ENCODE measurements at places on chromosomes 13 and 19.
A peak's percentile ranks its signal among the peaks of the same experiment; 100 is the strongest.

GRCh38 chr13:47178090-47178950 is 281.5 kb upstream of the HTR2A start:
- no peak for DNase-seq

DNA sequence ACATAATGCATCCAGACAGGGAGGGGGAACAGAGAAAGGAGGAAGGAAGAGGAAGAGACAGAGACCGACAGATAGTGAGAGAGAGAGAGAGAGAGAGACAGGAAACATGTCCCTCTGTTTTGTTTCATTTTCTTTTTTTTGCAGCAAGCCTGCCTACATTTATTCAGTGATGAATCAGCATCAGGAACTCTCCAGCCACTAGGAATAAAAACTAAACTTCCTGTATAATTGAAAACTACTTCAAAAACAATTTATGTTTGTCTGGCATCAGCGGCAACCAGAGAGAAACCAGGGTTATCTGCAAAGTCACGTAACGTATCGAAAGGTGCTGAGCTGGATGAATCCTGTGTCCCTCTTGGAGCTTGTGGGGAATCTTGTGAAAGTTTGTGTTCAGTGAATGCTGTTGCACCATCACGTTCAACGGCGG is 148.6 kb upstream of the SOX21 start:
- no peak for DNase-seq

- DNase-seq: no peak
These were observed 54.9 kb upstream of the SLITRK6 start for GRCh38 chr13:85853901-85854663.

DNA sequence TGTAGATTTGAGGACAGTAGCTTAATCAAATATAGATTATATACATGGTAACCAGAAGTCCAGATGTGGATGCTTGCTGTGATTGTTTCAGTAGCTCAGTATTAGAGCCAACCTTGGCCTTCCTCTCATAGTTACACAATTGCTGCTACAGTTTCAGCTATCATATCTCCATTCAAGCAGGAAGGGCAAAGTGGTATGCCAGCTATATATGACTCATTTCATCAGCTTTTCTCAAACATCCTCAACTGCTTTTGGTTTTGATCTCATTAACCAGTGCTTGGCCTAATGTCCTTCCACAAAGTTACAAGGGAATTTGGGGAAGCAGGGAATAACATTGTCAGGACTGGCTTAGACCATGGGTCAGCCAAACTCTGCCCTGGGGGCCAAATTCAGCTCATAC is 73.0 kb upstream of the MAB21L1 start:
- DNase-seq: no peak

- DNase-seq: no peak
These were observed 4.6 kb downstream of the TM9SF2 start for GRCh38 chr13:99505814-99506269.

GRCh38 chr19:8484331-8484894 is 18.0 kb downstream of the PRAM1 start:
- DNase-seq: no peak

GRCh38 chr13:111076155-111077013 is 38.7 kb upstream of the ARHGEF7 start:
- no peak for DNase-seq

DNA sequence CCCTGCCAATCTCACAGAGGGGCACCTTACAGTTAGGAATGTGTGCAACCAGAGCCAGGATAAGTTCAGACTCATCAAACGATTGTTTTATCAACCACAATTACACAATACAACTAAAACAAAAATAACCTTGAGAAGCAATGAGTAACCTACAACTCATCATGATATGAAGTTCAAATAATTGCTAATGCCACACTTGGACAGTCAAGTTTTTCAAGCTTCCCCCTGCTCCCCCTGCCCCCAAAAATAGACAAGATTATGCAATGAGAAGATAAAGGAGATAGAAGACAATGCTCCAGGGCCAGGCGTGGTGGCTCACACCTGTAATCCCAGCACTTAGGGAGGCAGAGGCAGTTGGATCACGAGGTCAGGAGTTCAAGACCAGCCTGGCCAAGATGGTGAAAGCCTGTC is 13.6 kb upstream of the KPNA3 start:
- no peak for DNase-seq

DNA sequence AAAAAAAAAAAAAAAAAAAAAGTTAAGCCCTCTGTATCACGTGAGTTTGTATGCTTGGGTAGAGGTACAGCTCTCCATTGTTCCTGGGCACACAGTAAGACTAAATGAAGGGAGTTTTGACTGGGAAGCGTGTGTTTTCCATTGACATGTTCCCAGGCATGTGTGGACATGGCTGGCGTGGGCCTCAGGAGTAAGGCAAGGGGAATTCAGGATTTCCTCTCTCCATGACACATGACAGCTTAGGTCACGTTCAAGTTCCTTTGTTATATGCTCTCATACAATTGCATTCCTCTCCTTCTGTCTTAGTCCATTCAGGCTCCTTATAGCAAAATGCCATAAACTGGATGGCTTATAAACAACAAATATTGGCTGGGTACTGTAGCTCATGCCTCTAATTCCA is 17.1 kb upstream of the MAP3K10 start:
- no peak for DNase-seq

DNA sequence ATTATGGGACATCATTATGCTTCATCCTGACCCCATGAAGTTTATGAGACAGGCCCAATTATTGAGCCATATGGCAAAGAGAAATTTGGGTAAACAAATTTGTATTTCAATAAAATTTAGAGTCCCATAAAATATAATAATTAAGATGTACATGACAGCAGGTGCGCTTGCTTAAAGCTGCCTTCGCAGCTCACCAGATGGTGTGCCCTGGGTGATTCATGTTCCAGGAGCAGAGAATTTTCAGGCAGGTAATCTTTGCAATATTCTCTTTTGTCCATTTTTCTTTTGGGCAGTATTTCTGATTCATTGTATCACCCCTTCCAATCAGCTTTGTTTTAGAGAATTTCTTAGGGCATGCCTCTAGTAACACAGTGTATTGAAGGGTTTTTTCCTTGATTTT is 39.5 kb upstream of the WASF3 start:
- no peak for DNase-seq

GRCh38 chr19:42401365-42402303 is 11.5 kb upstream of the CNFN start:
- peak; percentile 62 for DNase-seq

- no peak for DNase-seq
These were observed 2.0 kb upstream of the KCNN4 start for GRCh38 chr19:43782689-43783231.

DNA sequence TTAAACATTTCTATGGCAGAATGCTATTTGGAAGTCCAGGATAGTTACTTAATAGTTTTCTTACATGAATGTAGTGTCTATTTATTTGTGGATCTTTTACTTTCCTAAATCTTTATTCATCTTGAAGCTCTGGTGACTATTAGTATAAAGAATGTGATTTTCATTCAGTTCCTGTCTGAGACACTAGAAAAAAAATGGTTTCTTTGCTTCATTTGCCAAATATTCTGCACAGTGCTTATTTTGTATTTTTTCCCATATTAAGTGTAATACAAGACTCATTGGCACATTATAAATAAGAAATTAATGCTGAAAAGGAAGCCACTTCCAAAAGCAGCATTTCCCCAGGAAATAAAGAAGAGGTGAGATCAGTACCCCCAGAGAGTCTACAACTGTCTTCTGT is 109.8 kb downstream of the POSTN start:
- no peak for DNase-seq

DNA sequence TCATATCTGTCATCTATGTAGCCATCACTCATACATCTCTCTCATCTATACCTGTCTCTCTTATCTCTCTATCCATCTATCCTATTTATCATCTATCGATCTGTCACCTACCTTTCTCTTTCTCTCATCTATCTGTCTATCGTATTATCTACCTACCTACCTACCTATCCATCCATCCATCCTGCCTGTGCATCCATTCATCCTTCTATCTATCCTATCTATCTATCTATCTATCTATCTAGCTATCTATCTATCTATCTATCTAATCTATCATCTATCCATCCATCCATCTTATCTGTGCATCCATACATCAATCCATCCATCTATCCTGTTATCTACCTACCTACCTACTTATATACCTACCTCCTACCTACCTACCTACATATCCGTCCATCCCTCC is 44.6 kb upstream of the CYP4F8 start:
- no peak for DNase-seq

GRCh38 chr19:1501200-1501595 is 10.2 kb downstream of the REEP6 start:
- DNase-seq: no peak

GRCh38 chr19:1471010-1471514 is 8.0 kb downstream of the C19orf25 start:
- DNase-seq: peak; percentile 32

GRCh38 chr19:13153569-13154240 is 3.5 kb downstream of the IER2 start:
- DNase-seq: no peak

GRCh38 chr19:12425236-12425887 is 15.5 kb downstream of the ZNF443 start:
- DNase-seq: no peak

GRCh38 chr13:96460609-96461008 is 370.7 kb downstream of the HS6ST3 start:
- DNase-seq: no peak

- DNase-seq: no peak
These were observed 12.6 kb downstream of the PCDH17 start for GRCh38 chr13:57644106-57644505.

DNA sequence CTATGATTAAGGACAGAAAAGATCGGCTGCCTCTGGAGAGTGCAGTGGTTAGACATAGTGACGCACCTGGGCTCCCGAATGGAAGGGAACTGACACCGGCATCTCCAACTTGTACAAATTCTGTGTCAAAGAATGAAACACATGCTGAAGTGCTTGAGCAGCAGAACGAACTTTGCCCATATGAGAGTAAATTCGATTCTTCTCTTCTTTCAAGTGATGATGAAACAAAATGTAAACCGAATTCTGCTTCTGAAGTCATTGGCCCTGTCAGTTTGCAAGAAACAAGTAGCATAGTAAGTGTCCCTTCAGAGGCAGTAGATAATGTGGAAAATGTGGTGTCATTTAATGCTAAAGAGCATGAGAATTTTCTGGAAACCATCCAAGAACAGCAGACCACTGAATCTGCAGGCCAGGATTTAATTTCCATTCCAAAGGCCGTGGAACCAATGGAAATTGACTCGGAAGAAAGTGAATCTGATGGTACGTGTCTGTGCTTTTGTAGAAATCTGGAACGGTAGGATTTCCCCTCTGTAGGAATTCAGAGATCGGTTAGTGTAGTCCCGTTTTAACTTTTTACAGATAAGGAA is 16.9 kb downstream of the ERCC5 start:
- DNase-seq: no peak

- DNase-seq: no peak
These were observed 21.8 kb upstream of the NAXD start for GRCh38 chr13:110593430-110594130.

GRCh38 chr19:37899453-37899852 is 6.9 kb downstream of the WDR87 start:
- DNase-seq: no peak

GRCh38 chr19:34731019-34731829 is 2.8 kb upstream of the ZNF181 start:
- no peak for DNase-seq

- no peak for DNase-seq
These were observed 77.2 kb upstream of the PABPC3 start for GRCh38 chr13:25018729-25019115.

All from stimulated activated naive CD4-positive, alpha-beta T cell (primary cell).